Calu3 (cell line): ENCODE measurements at places on chromosomes 1 and 21.

DNA sequence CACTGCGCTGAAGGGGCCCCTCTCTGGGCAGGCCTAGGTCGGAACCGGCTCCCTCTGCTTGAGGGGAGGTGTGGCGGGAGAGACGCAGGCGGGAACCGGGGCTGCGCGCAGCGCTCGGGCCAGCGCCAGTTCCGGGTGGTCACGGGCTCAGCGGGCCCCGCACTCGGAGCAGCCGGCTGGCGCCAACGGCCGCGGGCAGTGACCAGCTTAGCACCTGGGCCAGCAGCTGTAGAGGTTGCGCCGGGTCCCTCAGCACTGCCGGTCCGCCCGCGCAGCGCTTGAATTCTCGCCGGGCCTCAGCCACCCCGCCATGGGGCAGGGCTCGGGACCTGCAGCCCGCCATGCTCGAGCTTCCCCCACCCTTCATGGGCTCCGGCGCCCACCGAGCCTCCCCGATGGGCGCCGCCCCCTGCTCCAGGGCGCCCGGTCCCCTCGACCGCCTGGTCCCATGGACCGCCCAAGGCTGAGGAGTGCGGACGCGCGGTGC lies 254.6 kb downstream of the COL11A1 start:
- no peak for DNase-seq

GRCh38 chr1:171434717-171435346 lies 50.5 kb upstream of the PRRC2C start:
- peak; percentile 53 for DNase-seq

DNA sequence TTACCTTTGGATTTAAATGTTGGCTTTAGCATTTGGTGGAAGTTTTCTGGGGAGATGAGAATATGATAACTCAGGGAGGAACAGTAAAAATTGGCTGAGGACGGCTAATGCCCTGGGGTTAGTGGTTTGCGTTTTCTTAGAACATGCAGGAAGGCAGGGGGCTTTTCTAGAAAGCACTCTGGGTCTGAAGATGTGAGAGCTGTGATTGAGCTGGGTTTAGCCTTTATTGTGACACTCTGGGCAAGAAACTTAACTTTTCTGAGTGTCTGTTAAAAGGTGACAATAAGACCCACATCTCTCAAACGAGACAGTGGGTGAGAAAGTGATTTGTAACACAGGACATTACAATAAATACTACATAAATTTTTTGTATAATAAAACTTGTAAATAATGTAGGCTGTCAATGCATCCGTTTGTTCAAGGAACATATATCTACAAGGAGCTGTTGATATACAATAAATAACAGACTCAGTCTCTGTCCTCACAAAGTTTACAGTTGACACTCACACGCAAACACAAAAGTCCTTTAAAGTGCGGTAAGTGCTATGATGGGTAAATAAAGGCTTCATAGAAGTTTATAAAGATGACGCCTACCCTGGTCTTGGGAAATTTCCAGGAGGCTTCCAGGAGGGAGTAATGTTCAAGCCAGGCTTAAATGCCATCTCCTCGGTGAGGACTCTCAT lies 49.5 kb upstream of the MRPS6 start:
- DNase-seq = no peak

- no peak for DNase-seq
Measured at GRCh38 chr1:83554174-83554573, 444.8 kb downstream of the TTLL7 start.

DNA sequence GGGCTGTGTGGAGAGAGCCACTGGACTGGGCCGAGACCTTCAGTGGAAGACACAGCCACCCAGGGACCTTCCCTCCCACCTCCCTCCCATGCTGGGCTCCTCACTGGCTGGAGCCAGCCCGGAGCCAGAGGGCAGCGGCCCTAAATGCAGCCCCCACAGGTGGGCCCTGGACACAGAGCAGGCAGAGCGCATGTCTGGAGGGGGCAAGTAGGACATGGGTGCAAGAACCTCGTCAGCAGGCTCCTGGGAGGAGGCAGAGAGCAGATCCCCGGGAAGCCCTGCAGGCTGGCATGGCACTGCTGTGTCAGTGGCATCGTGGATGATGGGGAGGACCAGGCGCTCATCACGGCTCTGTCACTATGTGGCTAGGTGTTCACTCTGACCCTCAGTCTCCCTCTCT lies 45.7 kb downstream of the DMRTB1 start:
- no peak for DNase-seq

DNA sequence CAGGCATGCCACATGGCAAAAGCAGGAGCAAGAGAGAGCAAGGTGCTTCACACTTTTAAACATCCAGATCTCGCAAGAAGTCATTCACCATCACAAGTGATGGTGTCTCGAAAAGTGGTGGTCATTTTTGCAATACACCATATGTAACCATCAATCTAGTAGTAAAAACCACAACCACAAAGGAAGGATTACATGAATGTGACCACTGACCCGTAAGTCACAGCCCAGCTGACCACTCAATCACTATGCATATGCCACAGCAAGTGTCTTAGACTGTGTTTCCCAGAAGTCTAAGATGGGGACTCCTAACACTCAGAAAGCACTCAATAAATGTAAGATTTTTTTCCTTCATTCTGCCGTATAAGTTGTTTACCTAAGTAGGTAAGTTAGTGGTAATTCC lies 76.9 kb downstream of the FH start:
- no peak for DNase-seq

- DNase-seq = no peak
Measured at GRCh38 chr21:37753122-37753599, 163.1 kb downstream of the KCNJ6 start.

GRCh38 chr21:33811167-33812010 lies 104.2 kb downstream of the ATP5PO start:
- DNase-seq = no peak
